Progenitor cell of endocrine pancreas (in vitro differentiated cells): ENCODE measurements at places on chromosomes 6 and 20.

GRCh38 chr20:21202259-21202658, 76.4 kb downstream of the KIZ start:
- DNase-seq, result no peak

DNA sequence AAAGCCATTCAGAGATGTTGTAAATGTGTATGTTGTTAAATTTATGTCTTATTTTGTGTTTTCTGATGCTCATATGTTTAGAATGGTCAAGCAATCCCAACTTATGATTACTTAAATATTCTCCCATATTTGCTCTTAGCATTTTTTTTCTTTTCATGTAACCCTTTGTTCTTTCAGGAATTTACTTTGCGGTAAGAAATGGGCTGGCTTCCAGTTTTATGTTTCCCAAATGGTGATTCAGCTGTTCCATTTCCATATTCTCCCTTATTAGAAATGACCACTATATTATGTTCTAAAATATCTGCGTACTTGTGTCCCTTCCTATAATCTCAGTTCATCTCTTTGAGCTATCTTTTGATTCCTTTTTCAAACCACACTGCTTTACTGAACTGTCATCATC, 113.7 kb downstream of the CDH26 start:
- no peak for DNase-seq

DNA sequence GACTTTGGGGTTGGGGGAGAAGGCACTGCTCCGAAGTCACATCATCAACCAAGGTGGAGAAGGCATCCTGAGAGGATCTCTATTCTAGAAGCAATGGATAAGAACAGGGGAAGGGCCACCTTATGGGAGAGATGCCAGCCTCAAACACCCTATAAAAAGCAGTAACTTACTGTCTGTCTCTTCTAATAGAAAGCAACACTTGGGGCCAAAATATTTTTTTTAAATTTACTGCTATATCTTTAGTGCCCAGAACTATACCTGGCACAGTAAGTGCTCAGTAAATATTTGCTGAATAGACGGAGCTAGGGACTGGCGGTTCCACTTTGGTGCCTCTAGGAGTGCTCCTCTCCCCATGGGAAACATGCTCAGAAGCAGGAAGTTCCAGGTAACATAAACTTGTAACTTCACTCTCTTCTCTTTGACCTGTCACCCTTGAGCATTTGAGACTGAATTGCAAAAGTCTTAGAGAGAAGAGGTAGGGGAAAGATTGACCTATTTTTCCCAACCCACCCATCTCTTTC, 807 bp upstream of the OTOR start:
- DNase-seq, result no peak

- no peak for DNase-seq
Measured at GRCh38 chr6:52016915-52017748, 70.3 kb downstream of the PKHD1 start.

DNA sequence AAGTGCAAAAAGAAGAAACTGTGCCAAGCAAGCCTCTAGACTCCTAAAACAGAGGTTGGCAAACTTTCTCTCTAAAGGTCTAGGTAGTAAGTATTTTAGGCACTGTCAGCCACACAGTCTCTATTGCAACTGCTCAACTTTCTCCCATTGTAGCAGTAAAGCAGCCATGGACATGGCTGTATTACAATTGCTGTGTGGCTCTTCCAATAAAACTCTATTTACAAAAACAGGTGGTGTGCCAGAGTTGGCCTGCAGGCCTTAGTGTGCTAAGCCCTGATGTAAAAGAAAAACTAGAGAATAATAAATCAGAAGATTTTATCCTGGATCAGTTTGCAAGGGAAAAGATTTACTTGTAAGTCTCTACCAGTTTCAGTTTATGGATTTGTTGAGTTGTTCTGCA, 74.0 kb downstream of the CRYBG1 start:
- no peak for DNase-seq

GRCh38 chr6:43478008-43478372, 620 bp downstream of the TJAP1 start:
- no peak for DNase-seq

DNA sequence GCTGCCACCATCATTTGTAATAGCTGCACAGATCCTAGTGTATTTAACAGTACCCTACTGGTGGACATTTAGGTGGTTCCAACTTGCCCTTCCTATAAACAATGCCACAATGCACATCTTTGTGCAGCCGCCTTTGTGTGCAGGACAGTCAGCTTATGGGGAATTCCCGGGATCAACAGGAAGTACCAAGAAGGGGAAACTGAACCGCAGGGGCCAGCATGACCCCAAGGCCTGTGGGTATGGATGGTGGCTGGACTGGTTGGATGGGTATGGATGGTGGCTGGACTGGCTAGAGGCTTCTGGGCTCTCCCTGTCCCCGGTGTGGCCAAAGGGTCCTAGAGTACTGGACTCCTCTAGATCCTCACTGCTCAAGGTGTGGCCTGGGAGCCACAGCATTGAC, 46.7 kb downstream of the CEBPB start:
- no peak for DNase-seq

DNA sequence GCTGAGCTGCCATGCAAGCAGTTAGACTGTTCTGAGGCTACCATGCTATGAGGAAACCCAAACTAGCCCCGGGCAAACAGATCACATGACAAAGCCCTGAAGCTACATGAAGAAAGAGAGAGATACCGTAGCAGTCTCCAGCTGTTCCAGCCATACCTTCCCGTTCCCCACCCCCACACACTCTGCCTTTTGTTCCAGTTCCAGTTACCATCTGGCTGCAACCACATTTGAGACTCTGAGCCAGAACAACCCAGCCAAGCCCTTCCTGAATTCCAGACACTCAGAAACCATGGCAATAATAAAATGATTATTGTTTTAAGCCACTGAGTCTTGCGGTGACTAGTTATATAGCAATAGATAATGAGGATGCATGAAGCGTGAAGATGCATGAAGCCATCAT, 28.3 kb downstream of the RIN2 start:
- DNase-seq, result no peak

GRCh38 chr20:15564981-15565380, 1008.3 kb downstream of the KIF16B start:
- DNase-seq, result no peak

DNA sequence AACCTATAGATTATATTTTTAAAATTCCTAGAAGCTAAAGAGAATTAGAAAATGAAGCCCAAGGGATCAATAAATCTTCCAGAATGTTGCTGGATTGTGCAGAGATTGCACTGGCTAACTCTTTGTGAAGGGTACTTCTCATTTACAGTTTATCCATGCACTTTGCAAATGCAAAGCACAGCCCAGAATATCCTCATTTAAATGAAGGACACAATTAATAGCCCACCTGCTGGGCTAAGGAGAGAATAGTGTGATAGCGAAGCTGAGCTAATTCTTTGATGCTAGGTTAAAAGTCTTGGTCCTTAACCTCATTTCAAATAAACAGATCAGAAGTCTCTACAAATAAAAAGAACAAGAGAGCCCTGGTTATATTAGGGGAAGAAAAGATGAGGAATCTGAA, 72.5 kb downstream of the SMPDL3A start:
- DNase-seq, result no peak

DNA sequence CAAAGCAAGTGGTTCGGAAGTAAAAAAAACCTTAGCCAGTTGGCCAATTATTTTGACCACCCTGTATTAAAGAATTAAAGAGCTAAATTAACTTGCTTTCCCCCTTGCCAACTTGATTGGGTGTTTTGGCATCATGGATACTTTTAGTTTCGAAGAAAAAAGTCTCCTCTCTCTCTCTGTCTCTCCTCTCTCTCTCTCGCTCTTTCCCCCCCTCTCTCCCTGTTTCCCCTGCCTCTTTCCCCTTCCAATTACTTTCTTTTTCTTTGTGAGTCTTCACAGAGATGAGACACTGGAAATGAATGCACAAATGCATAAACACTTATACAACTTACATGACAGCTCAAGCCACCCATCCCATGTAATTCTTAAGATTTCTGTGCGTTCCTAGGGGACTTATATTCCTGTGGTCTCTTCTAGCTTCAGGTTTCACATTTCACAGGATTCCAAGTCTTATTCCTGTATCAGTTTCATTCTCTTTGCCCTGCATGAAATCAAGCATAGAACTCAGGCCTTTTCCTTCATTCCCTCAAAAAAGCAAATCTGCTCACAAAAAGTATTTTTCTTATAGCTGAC, 32.9 kb upstream of the EYA4 start:
- no peak for DNase-seq

- DNase-seq, result no peak
Measured at GRCh38 chr6:118307581-118307980, 240.5 kb upstream of the PLN start.

DNA sequence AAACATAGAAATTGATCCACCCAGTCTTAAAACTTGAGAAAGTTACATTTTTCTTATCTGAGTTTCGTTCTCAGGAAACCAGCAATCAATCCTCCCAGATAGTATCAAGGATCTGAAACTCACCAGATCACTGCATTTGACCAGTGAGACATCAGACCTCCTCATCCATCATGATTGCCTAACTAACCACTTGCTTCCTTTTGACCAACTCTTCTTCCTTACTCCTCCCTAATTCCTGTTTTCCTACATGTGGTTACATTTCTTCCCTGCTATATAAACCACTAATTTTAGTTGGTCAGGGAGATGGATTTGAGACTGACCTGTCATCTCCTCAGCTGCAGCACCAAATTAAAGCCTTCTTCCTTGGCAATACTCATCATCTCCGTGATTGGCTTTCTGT, 357.1 kb upstream of the POU3F2 start:
- no peak for DNase-seq

DNA sequence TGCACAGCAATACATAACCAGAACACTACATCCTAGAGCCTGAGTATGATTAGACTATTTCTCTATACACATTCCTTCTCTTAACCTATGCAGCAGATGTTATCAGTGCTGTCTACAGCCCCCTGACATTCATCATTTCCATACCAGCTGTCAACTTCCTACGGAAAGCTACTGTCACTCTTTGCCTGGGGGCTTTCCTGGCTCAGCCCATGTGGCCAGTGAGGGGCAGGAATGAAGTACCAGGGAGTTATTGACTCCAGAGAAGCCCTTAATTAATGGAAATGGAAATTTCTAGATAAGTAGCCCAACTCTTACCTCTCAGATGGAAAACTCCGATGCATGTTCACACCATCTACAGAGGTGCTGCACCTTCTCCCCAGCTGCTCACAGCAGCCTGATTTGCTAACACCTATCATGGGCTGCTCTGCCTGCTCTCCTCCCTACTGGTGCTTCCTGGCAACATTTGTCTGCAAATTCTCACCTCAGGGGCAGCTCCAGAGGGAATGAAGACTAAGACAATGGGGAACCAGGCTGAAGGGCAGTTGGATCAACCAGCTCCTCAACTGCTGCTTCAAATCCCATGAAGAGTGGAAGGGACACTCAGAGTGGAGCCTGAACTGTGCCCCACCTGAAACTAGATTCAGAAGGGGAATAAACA, 59.6 kb downstream of the LINC00237 start:
- DNase-seq, result no peak

DNA sequence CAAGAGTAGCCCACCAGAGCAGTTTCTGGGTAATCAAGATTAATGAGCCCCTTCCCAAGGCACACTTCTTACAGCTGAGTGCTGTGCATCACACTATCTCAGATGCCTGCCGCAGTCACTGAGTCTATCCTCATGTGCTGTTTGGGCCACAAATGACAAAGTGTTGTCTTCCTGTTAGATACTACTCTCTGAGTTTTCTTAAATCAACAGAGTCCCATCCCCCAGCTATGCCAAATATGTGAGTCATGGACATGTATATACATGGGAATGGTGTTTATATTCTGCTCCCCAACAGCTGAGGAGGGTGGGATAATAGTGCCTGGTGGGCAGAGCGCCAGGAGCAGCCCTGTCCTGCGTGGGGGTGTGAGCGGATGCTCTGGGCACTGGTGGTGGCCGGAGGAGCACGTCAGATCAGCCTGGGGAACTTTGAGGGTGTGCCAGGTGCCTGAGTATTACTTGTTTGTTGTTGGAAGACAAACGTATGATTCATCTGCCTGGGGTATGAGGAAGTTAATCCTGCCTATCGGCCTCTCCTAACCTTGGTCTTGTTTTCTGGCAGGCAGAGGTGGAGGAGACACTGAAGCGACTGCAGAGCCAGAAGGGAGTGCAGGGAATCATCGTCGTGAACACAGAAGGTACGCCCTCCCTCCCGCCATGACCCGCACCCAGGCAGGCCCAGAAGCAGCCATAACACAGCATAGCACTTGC, 9.6 kb downstream of the DYNLRB1 start:
- no peak for DNase-seq

DNA sequence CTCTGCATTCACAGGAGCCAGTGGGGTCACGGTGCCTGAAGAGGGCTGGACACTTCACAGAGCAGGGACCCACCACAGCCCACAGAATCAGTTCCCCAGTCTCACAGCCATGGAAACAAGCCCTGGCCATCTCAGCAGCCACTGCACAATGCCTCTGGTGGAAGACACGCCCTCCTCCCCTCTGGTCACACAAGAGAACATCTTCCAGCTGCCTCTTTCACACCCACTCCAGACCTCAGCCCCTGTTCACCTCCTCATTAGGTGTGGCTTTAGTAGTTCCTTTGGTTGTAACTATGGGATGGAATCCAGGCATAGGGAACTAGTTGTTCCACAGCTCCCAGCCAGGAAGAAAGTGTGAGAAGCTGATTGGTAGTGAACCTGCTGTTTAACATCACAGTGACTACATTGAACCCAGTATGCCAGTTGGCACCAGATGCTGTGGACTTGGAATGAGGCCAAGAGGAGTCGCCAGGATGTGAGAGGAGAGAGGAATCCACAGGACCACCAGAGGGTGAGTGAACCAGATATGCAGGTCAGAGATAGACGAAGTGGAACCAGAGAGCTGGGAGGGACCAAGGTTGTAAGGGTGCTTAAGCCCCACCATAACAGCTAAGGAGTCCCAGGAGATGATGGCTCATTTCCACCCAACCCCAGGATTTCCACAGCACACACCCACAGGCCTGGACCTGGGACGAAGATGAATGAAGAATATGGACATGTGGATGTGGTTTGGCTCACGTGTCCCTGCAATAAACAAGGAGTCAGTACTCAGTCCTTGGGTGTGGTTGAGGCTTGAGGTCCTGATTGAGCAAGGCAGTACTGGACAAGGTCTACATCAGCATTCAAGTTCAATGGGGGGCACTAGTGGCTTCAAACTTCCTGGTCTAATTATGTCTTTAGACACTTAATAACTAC, 8.8 kb upstream of the BTN3A3 start:
- DNase-seq, result no peak

DNA sequence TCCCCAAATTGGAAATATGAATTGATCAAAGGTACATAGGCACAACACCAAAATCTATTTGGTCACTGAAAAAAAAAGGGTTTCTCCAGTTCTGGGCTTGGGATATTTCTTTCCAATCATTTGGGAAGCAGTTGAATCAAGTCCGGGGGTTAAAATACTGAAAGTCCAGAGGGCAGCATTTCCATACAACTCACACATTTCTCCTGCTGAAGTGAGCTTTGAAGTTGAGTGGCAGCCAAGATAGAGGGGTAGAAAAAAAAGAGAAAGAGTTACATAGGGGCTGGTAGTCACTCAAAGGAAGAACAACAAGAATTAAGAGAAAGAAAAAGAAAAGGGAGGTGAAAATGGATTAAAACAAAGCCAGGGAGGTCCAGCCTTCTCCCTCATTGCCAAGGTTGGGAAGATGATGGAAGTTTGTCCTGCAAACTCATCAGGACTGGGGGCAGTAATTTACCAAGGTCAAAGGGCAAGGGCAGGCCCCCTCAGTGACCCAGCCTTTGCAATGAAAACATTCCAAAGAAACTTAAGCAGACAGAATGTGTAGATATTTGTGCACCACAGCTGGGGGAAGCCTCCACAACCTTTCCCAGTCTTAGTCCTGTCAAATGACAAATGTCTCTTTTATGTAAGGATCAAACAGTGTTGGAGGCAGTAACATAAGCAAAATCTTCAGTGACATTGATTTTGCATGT, 525.3 kb upstream of the JARID2 start:
- DNase-seq, result no peak

GRCh38 chr6:5466281-5467136, 205.2 kb downstream of the FARS2 start:
- DNase-seq, result no peak

- DNase-seq, result no peak
Measured at GRCh38 chr6:31171931-31172905, 1.7 kb upstream of the POU5F1 start.
